ENCODE measurements at places on chromosomes 2 and 18.
A peak's percentile ranks its signal among the peaks of the same experiment; 100 is the strongest.

GRCh38 chr2:46284260-46284659, 12.9 kb upstream of the EPAS1 start:
- no peak for DNase-seq

GRCh38 chr2:239164335-239164871, 236.4 kb downstream of the HDAC4 start:
- DNase-seq: peak; percentile 13

- DNase-seq: no peak
Measured at GRCh38 chr2:223056701-223057418, 4.9 kb downstream of the KCNE4 start.

- DNase-seq: no peak
Measured at GRCh38 chr2:8551622-8552074, 130.2 kb upstream of the ID2 start.

DNA sequence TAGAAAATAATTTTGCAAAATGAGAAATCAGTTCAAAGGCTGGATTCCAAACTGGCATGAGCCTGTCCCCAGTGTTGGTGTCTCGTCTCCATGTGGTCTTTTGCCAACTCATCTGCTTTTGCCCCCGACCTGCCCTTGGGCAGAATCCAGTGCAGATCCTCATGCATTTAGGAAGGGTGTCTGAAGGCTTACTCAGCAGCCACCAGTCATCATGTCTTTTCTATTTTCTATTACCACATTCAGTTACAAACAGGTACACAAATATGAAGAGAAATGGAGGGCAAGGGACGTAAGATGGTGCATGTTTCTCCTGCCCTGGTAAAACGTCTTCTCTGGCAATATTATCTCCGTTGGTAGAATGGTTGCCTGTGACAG, 43.5 kb downstream of the E2F6 start:
- no peak for DNase-seq

DNA sequence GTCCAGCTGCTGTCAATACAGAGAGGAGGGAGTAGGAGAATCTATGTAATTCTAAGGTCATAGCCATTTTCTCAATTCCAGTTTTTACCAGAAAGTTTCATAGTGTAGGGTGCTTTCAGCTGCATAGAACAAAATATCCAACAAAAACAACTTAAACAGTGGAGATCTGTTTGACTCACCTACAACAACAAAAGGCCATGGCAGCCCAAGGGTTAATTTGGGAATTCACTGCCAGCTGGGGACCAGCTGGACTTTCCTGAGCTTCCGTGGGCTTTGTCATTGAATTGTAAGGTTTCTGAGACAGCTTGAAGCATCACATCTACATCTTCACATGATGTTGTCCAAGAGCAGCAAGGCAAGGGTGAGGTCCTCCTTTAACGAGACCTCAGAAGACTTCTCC, 512.7 kb downstream of the IRS1 start:
- DNase-seq: no peak

DNA sequence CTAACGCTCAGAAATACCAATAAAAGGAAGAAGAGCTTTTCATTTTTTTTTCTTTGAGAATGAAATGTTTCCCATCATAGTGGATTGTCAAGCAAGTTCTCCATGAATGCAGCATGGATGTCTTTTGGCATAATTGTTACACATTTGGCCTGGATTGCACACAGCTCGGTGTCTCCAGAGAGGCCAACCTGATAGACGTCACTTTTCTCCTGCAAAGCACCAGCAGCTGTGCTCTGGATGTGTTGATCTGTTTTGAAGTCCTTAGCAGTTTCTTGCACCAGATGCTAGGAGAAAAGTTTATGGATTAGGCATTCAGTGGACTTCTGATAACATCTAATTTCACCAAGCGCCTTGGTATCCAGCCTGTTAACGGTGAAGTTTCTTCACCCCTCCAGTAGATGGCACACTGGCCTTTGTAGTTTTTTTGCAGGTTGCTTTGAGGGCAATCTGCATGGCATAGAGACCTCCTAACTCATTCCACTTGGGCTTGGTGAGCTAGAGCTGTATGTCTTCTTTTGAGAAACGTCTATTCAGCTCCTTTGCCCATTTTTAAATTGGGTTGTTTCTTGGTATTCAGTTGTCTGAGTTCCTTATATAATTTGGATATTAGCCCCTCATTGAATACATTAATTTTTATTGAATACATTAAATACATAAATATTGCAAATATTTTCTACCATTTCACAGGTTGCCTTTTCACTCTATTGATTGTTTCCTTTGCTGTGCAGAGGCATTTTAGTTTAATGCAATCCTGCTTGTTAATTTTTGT, 59.7 kb downstream of the PTH2R start:
- DNase-seq: peak; percentile 65

- no peak for DNase-seq
Measured at GRCh38 chr2:30257266-30258214, 26.2 kb downstream of the LBH start.

DNA sequence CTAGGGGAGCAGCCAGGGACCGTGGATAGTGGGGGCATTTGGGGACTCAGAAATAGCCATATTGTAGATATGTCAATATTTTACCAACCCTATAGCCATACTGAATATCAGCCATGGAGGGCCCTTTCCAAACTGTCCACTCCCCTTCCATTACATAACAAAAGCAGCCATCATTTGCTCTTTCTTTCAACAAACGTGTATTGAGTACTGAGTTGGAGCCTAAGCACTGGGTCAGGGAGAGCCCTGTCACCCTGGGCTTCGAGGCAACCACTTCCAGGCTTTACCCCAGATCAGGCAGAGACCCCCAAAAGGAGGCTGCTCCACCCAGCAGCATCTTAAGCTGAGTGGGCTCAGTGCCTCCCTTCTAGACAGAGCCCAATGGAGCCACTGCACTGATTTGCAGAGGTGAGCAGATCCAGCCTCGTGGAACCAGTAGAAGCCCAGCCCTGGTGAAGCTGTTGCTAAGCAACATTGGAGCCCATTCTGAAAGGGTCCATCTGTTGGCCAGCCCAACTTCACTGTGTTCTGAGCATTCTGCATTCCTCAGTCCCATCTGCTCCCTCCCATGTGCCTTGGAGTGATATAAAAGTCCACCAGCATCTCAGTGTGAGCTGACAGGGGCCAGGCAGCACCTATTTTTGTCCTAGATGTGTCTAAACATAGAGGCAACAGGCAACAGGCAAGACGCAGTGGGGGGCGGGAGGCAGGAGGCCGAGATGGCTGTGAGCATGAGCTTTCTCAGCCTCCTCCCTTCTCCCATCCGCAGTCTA, 112.1 kb downstream of the PLB1 start:
- no peak for DNase-seq

- peak; percentile 90 for DNase-seq
Measured at GRCh38 chr18:39741755-39742466, 2176.3 kb upstream of the CELF4 start.

GRCh38 chr2:186460465-186460864, 25.6 kb upstream of the ZC3H15 start:
- peak; percentile 41 for DNase-seq

DNA sequence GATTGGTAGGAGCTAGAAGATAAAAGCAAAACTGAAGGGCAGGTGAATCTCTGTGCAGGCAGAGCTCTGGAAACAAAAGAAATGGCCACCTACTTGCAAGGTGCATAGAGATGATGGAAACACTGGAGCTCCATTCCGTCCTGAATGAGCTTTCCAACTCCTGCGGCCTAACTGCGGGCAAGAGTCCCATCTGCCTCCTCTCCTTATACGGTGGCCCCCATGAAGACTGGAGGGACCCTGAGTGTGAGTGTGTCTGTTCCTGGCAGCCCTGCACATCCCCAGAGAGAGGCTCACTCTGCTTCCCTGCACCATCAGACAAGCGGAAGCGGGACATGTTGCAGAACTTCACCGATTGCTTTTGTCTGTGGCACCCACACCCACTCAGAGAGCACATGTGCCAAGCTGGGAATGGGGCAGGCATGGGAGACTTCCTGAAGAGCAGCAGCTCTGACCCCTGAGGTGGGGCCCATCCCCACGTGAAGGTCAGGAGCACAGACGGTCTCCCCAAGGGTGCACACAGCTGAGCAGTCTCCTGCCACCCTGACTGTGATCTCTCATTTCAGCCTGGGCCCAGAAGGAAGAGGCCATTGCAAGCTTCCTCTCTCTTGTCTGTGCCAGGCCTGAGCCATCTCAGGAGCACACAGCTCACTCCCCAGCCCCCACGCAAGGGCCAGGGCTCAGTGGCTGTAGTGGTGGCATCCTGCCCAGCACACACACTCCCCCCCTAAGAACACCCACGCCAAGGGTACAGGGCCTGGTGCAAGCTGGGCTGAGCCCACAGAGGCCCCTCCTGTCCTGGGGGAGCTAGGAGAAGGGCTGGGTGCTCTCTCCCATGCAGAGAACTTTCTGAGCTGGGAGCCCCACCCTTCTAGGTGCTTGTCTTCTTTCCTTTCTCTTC, 75.3 kb downstream of the STPG4 start:
- no peak for DNase-seq

- no peak for DNase-seq
Measured at GRCh38 chr2:207041279-207041678, 102.0 kb downstream of the CPO start.

DNA sequence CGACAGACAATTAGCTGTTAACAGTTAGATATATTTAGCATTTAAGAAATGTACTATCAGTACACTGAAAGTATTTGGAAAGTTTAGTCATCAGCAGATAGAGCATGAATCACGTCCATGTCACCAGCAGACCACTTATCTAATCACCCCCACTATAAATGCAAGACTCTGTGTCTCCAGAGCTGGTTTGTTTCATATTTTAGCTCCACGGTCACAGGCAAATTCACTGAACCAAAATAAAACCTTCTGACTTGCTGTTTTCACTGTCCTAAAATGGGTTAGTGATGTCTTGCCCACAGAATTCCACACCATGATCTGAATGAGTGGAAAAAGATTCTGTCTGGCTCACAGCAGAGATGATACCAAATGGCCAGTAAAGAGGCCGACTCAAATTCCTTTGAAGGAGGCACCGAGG, 64.9 kb downstream of the CDH2 start:
- DNase-seq: peak; percentile 55

DNA sequence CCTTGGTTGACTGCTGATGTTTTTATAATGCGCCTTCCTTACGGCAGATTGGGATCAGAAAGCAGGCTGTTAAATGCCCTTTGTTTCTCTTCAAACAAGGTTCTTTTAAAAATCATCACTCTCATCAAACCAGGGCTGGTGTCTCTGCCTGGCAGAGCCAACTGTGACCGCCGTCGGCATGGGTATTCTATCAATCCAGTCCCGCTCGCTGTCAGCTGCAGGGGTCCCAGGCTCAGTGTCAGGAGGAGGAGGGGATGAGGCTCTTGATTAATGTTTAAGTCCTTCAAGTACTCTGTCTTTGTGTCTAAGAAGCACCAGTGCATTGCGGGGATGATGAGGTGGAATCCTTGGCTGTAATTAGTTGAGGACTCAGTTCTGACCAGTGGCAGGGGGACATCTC, 348.1 kb downstream of the RNF144A start:
- no peak for DNase-seq

- no peak for DNase-seq
Measured at GRCh38 chr18:5542515-5543035, 1.2 kb downstream of the EPB41L3 start.

- DNase-seq: no peak
Measured at GRCh38 chr2:201622306-201622970, 20.9 kb downstream of the TMEM237 start.
